ENCODE measurements at places on chromosomes 16 and 17.

DNA sequence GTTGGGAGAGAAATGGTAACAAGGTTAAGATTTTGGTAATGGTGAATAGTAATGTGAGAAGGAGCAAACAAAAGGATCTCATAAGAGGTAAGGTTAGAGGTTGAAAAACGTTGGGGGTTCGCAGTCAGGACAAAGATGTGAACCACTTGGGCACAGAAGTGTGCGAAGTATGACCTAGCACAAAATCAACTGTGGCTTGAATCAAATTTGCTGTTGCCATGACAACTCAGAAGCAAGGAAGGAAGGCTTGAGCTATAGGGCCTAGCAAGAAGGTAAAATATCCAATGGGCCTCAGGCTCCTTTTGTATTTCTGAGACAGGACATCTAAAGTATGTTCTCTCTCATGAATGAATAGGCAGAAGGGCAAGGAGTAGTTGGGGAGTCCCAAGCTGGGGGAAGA lies 24.5 kb upstream of the TEKT1 start:
- no peak for DNase-seq

GRCh38 chr17:76862494-76862893 lies 5.7 kb upstream of the MGAT5B start:
- DNase-seq = no peak

DNA sequence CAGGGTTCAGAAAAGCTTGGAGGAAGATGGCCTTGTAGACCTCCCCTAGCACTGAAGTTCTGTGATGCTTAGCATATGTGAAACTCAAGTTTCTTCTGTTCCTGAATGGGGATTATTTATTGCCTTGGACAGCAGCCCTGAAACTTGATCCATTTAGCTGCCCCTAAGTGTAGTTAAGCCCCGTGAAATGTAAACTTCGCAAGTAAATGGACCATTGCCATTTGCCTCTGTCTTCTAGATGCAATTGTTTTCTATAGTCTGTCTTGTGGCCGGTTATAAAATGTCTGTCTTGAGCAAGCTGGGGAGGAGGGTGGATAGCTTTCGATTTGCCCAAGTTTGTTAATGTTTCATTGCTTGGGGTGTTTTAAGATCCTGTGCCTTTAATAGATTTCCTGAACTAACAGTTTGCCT lies 261.8 kb downstream of the CDH13 start:
- DNase-seq = no peak

DNA sequence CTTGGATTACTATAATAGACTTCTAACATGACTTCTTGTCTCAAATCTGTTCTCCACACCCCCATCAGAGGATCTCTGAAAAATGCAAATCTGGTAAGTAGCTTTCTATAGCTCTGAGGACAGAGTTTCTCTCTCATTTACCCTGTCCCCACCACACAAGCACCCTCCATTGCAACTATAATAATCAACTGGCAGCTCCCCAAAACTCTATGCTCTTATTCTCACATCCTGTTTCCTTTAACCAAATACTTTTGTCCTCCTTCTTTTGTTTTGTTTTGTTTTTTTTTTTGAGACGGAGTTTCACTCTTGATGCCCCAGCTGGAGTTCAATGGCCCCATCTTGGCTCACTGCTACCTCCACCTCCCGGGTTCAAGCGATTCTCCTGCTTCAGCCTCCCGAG lies 73.4 kb downstream of the HELZ start:
- DNase-seq = no peak

- no peak for DNase-seq
Observed at GRCh38 chr16:86809458-86809955, 231.2 kb downstream of the FOXL1 start.

DNA sequence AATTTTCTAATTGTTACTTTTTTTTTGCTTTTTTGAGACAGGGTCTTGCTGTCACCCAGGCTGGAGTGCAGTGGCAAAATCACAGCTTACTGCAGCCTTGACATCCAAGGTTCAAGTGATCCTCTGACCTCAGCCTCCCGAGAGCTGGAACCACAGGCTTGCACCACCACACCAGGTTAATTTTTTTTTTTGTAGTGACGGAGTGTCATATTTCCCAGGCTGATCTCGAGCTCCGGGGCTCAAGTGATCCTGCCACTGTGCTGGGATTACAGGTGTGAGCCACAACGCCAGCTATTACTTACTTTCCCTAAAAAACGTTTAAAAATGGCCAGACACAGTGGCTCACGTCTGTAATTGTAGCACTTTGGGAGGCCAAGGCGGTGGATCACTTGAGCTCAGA lies 6.6 kb downstream of the NPLOC4 start:
- DNase-seq = no peak

- no peak for DNase-seq
Observed at GRCh38 chr17:66300956-66301355, 1.5 kb upstream of the PRKCA start.
